GM03348 (cell line): ENCODE measurements at places on chromosomes 2 and 18.

- no peak for DNase-seq
Measured at GRCh38 chr2:178450524-178450773, 526 bp downstream of the PRKRA start.

GRCh38 chr2:72028996-72029395 lies 118.7 kb downstream of the CYP26B1 start:
- DNase-seq: no peak

DNA sequence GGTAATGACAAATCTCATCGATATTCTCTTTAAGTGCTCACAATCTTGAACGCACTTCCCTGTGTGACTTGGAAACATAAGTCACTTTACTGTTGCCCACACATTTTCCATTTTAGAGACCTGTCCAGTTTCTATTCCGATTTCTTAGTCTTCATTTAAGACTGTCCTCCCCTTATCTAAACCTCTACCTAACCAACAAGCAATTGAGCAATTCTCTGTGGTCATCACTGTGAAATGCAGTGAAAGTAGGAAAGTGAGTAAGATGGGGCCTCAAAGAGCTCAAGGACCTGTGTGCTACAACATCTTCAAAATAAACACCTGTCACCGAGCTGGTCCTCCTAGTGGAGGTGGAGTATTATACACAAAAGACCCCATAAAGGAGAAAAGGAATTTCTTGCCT lies 184.4 kb downstream of the CNTNAP5 start:
- DNase-seq: no peak

DNA sequence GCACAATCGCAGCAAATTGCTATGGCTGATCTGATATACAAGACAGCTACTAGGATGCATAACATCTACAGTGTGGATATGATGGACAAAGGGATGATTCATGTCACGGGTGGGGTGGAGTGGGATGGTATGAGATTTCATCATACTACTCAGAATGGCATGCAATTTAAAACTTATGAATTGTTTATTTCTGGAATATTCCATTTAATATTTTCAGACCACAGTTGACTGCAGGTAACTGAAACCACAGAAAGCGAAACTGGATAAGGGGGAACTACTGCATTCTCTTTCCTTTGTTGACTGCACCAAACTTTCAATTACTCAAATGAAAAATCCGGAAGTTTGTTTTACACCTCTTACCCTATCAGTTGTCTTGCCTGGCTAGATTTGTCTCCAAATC lies 94.4 kb upstream of the NEUROD1 start:
- DNase-seq: peak; percentile 33

DNA sequence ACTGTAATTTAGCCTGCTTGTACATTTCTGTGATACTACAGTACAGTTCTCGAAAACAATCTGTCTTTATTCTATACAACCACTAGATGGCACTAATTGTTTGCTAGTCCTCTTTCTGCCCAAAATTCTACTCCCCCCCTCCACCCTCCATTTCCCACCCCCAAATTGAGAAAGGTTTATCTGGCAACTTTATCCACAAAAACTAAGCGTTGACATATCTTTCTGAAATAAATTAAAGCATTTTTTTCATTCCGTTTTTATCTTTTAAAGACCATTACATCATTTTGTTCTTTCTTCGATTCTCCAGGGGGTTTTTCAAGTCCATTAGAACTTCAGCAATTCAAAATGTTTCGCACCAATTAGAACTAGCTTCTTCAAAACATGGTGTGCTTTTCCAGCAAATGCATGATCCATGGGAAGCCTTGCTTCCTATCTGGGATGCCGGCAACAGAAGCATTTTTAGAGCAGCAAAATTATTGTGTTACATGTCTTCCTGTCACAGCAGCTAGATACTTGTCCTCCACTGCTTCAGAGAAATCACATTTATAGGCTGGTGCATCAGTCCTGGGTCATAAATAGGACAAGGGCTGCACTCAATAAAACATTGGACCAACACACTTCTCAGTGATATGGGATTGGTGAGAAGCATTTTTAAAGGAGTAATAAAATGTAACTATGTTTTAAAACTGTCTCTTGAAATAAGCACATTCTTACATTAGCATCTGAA lies 241.3 kb downstream of the PAX3 start:
- DNase-seq: peak; percentile 57

GRCh38 chr2:230824406-230824978 lies 40.2 kb upstream of the ITM2C start:
- DNase-seq: peak; percentile 88

DNA sequence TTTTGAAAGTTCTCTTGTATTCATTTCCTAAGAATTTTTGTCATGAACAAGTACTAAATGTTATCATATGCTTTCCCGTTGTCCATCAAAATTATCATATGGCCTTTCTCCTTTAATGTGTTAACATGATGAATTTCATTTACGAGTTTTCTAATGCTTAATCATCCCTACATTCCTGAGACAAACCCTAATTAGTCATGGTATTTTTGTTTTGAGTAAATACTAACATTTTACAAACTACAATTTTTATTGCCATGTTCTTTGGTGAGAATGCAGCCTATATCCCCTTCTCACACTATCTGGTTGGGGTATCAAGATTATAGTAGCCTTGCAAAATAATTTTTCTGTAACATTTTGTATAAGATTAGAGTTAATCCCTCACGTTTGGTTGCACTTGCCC lies 14.5 kb downstream of the SMAD2 start:
- DNase-seq: no peak

- no peak for DNase-seq
Measured at GRCh38 chr2:12617366-12617765, 99.4 kb upstream of the TRIB2 start.

DNA sequence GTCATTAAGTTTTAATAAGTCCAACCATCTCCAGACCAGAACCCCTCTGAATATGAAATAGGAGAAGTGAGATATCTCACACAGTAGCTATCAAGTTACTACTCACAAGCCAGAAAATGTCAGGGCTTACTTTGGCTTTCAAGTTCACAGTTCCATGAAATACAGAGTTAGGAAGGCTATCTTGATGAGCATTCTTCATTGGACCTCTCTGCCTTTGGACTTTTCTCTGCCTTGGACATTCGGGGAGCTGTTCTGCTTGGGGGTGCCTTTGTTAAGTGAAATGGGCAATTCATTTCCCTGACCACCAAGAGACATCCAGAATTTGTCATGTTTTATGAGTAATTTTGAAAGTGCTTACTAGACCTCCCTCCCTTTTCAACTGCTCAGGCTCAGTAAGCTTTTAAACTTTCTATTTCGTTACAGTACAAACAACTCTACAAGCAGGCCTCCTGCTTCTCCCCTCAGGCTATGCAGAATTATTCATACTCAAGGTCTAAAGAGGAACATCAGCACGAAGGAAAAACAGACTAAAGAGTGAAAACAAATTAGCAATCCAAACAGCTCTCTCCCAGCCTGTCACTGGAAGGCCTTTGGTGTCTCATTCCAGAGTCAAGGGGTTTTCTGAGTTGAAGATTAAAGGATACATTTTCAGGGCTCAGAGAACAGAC lies 95.3 kb downstream of the MREG start:
- no peak for DNase-seq

- DNase-seq: no peak
Measured at GRCh38 chr2:64086347-64087082, 57.7 kb downstream of the PELI1 start.

GRCh38 chr2:48504647-48505327 lies 25.2 kb upstream of the STON1 start:
- peak; percentile 36 for DNase-seq

- no peak for DNase-seq
Measured at GRCh38 chr2:157258520-157259326, 1.2 kb downstream of the GALNT5 start.

GRCh38 chr2:65261676-65262075 lies 34.0 kb downstream of the ACTR2 start:
- no peak for DNase-seq

DNA sequence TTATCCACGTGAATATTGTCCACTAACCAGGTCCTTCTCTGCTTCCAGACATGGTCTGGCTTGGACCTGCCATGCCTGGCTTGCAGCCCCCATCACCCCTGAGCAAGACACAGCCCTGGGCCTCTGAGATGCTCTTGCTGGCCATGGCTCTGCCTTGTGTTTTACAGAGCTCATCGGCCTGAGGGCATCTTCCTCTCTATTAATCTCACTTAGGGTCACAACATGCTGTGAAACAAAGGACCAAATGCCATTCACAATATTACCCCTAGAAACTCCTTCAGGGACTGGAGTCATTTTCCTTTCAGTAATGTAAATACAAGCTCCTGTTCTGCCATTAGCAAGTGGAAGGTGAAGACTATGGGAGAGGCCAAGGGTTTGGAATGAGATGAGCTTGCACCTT lies 6.8 kb upstream of the TPO start:
- no peak for DNase-seq

- DNase-seq: no peak
Measured at GRCh38 chr2:152167065-152167464, 8.5 kb downstream of the STAM2 start.

DNA sequence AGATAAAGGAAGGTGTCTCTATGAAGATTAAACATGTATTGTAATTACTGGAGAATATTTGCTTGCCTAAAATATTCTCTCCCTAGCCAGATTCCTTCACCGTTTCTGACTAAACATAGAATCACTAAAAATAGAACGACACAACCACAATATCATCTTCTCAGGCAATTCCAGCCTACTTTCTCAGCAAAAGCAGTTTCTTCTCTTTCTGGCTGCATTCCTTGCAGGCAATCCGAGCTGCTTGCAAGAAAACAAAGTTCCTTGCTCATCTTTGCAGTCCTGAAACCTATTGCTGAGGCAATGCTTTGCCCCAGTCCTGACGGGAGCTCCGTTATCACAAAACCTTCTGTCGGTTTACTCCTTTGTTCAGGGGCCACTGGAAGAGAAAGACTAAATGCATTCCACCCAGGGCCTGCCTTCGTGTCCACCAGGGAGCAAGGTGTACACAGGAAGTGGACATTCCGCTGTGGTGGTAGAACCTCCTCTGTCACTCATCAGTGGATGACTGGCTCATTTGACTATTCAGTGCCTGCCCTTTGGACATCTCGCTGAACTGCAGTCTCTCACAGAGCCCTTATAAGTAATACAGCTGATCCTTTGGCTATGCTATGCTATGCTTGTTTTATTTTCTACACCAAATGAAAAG lies 239.2 kb upstream of the DOK6 start:
- DNase-seq: peak; percentile 66

GRCh38 chr2:226556050-226556449 lies 243.6 kb downstream of the IRS1 start:
- DNase-seq: no peak

DNA sequence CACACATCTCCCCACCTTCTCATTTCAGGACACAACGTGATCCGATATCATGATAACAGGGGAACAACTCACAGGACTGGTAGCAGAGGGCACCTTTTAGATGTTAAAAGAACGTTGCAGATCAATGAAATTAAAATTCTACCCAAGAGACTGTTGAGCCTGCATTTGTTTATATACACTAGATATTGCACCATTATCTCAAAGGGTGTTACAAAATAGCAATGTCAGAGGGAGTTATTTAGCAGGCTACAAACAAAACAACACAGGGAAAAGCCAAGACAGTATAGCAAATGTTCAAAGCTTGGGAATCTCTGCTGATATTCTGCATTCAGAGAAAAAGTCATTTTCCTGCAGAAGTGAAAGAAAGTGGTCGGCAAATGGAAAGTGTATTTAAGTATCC lies 139.5 kb downstream of the MYO5B start:
- DNase-seq: no peak

GRCh38 chr2:120310136-120310535 lies 35.8 kb upstream of the INHBB start:
- DNase-seq: no peak

DNA sequence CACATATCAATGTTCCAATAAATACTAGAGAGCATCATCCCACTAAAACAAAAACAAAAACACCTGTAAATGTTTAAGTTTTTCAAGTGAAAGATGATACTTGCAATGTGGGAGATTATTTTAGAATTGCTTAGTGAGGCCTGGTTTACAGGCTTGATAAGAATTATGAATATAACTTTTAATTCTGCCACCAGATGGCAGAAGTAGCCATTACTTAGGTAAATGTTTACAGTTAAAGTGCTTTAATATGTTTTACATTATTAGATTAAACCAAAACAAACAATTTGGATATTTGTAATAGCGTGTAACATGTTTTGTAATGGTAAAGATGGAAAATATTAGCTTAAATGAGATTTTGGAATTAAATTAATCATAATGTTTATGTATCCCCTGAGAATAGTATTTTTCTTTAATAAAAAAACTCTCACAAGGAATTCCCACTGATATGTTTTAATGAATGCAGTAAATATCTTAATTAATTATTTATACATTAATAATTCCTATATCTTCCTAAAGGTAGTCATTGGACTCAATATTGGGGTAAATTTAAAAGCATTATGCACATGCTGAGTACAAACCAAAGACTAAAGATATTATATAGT lies 522.0 kb downstream of the SPAG16 start:
- peak; percentile 34 for DNase-seq

GRCh38 chr2:224518806-224519580 lies 66.2 kb downstream of the CUL3 start:
- DNase-seq: peak; percentile 71

- peak; percentile 67 for DNase-seq
Measured at GRCh38 chr2:39913648-39914461, 134.8 kb upstream of the THUMPD2 start.

- peak; percentile 15 for DNase-seq
Measured at GRCh38 chr2:195363496-195363895, 293.5 kb upstream of the SLC39A10 start.

DNA sequence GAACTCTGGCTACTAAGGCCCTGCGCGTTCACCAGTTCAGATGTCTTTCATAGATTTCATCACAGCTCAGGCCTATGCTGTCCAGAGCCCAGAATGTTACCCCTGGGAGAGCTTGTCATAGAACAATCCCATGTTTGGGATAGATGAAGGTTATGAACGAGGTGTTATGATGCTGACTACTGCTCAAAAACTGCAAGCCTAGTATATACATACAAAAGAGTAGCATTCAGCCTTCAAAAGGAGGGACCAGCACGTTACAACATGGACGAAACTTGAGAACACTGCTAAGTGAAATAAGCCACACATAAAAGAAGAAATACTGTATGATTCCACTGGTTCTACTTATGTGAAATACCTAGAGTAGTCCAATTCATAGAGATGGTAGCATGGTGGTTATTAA lies 401.9 kb downstream of the NBAS start:
- DNase-seq: no peak

GRCh38 chr2:167937403-167937802 lies 310.0 kb downstream of the STK39 start:
- no peak for DNase-seq

DNA sequence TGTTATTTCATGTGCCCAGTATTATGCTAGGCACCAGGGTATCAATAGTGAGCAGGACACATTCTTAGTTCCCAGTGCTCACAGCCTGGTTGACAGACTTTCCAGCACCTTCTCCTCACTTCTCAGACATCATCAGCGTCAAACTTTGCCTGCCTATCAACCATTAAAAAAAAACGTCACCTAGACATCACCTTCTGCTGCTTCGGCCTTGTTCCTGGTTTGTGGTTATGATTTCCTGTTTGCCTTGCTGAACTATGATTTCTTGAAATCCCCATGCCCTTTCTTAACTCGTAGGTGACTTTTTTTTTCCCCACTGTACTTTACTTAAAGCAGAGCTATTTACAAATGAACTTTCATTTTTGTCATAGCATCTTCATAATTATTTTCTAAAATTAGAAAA lies 60.4 kb upstream of the NABP1 start:
- no peak for DNase-seq

GRCh38 chr18:42742474-42742873 lies 373.0 kb downstream of the RIT2 start:
- DNase-seq: no peak

GRCh38 chr2:37388074-37388473 lies 43.6 kb downstream of the QPCT start:
- DNase-seq: peak; percentile 57

- no peak for DNase-seq
Measured at GRCh38 chr2:3659447-3660432, 1.7 kb downstream of the ALLC start.
